GOT3 (cell line): ENCODE measurements at places on chromosomes 16 and 17.
A peak's percentile ranks its signal among the peaks of the same experiment; 100 is the strongest.

- no peak for DNase-seq
Observed at GRCh38 chr16:54927125-54928015, 3.3 kb upstream of the IRX5 start.

DNA sequence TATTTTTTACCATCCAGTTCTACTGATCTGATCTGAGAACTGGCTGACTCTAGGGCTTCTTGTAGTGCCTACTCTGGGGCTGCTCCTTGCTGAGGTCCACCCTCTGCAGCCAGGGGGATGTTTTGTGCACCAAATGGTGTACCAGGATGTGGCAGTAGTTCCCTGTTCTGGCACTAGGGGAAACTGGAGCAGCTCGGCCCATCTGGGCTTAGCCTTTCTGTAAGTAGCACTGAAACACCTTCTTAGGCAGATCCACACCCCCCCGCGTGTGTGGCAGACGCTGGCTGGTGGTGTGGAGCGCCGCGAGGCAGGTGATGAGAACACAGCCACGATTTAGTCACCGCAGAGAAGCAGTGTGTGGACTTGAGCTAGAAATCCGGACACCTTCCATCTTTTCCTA, 17.0 kb downstream of the DUSP14 start:
- DNase-seq = no peak

DNA sequence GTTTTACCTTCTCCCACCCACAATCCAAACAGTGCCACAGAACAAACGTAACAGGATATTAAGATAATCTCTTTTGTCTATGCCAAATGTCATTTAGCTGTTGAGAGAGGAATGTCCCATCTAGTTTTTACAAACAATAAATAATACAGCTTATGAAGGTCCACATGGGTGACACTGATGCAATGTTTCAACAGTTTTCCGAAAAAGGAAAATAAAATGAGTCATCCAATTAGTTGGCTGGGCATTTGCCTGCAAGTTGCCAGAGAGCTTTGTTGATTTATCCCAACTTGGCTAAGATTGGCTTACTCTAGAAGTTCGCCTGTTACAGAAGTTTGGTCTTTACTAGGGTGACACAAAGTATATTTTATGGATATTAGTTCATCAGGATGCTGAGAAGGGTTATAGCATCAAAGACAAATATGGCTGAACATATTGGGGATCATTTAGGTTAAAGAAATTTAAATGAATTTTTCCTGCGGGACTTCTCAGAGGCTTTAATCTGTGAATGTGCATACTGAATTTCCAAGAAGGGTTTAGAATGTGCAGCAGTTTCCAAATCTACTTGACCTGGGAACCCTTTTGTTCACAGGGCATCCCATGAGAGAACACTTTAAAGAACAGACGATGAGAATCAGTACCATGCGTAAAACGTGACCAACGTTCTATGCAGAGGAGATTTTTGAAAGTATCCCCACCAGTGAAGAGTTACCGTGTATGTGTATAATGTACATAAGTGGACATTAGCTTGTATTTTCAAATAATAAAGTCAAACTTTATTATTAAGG, 73.1 kb downstream of the CDH13 start:
- DNase-seq = no peak

DNA sequence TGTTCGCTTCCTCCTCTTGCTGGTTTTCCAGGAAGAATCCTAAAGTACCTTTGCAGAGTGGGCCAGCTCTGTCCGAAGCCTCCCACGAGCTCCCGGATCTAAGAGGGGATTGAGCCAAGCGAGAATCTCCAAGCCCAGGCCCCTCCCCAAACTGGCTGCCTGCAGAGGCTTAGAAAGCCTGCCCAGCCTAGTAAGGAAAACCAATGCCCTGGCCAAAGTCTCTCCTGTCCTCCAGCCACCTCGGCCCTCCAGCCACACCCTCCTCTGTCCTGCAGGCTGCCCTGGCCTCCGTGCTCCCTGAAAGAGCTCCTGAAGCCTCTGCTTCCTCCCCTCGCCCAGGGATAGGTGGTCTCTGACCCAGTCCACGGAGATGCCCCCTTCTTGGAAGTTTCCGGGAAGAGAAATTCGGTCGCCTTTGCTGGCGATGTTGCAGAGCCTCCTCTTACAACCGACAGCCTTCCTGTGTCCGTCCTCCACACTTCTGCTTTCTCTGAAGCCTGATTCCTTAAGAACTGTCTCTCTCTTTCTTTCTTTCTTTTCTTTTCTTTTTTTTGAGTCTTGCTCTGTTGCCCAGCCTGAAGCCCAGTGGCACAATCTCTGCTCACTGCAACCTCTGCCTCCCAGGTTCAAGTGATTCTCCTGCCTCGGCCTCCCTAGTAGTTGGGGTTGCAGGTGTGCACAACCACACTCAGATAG, 54.9 kb upstream of the TOB1 start:
- DNase-seq = no peak

- DNase-seq = no peak
Observed at GRCh38 chr17:2904135-2904534, 107.9 kb downstream of the RAP1GAP2 start.

- no peak for DNase-seq
Observed at GRCh38 chr16:90046971-90047713, 27.9 kb upstream of the DBNDD1 start.

DNA sequence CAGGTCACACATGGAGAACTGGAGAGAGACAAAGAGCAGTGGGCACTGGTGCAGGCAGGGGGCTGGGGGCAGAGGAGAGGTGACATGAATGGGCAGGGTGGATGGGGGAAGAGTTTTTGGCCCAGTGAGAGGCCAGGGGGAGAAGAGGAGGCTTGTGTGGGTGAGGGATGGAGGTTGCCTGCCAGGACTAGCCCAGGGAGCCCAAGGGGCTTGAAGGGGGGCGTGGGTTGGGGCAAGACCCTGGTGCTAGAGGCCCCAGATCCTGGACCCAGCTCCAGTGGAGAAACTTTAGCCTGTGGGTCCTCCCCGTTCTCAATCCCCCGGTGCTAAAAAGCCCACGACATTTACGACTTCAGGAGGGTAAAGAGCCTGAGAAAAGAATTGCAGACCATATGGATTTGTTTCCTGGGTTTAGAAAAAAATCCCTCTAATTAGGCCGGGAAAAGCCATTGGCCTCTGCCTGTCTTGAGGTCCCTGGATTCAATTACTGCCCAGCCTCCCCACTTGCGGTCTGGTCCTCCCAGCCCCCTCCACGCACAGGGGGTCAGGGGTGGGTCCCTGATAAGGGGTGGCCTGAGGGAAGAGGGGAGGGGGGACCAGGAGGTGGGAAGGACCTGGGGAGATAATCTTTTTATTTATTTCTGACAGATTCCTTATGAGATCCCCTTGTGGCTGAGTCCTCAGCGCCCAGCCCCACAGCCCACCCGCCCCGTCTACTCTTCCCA, 33.0 kb downstream of the NGFR start:
- DNase-seq = no peak

DNA sequence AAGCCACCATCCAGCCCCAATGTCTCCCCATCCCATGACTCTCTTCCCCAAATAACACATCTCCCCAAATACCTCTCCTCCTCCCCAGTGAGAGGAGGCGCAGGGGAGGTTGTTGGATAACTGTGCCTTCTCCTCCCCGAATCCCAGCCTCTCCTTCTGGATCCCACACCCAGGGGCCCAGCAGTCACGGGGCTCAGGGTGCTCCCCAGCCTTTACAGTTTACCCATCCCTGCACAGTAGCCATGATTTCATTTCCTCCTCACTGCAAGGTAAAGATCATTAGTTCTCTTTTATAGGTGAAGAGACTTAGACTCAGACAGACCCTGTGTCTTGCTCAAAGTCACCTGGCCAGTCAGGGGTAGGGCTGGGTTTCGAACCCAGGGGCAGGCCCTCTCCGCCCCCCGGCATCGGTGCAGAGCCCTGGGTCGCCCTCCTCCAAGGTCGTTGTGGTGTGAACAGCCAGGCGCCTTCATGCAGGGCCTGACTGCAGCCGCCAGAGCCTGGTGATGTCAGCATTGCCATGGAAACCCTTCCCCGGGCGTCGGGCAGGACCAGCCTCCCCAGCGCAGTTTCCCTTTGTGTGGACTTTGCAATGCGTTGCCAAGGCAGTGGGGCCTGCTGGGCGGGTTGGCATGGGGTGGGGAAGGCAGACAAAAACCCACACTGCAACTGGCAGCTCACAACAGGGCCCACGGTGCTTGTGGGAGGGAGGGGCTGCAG, 53.3 kb upstream of the TOB1 start:
- DNase-seq = peak; percentile 75

DNA sequence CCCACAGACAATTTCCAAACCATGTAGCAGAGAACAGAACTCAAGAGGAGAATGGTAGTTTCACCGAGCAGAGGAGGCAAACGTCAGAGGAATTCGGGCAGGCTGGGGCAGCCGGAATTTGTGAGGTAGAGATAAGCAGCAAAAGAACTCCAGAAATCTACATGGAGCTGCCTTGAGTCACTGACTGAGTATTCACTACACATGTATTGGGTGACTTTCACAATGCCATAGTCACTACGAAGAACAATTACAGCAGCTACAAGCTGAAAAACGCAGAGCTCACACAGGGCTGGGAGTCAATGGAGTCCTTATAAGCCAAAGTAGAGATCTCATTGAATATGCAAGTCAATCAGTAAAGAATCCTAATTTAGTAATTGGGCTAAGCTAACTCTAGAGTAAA, 13.4 kb downstream of the CMC2 start:
- no peak for DNase-seq

- no peak for DNase-seq
Observed at GRCh38 chr17:29022074-29022473, 16.2 kb upstream of the SEZ6 start.

DNA sequence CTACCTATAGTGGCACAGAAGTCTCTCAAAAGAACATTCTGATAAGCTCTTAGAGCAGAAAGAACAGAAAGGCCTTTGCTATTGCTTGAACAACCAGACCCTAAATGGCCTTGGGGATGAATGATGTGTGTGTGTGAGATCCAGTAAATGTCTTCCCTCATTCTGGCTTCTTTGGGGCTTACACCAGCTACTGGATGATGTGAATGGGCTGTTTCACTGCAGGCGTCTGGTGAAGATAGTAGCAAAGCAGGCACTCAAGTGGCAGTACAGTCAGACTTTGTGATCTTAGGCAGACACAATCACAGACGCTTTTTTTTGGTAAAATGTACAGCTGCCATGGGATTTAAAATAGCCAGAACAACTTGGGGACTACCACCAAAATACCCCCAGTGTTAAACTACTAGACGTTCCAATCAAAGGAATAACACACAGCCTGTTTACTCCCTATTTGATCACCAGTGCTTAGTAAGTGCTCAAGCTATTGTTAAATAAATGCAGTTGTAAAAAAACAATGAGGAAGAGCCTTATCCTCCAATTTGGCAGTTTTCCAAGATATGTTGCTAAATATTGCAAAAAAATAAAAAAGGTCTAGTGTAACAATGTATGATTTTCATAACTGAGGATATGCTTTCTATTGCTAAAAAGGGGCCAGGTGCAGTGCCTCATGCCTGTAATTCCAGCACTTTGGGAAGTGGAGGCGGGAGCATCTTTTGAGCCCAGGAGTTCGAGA, 17.9 kb downstream of the NDUFAB1 start:
- DNase-seq = no peak

- no peak for DNase-seq
Observed at GRCh38 chr17:55351226-55351625, 70.4 kb downstream of the MMD start.

DNA sequence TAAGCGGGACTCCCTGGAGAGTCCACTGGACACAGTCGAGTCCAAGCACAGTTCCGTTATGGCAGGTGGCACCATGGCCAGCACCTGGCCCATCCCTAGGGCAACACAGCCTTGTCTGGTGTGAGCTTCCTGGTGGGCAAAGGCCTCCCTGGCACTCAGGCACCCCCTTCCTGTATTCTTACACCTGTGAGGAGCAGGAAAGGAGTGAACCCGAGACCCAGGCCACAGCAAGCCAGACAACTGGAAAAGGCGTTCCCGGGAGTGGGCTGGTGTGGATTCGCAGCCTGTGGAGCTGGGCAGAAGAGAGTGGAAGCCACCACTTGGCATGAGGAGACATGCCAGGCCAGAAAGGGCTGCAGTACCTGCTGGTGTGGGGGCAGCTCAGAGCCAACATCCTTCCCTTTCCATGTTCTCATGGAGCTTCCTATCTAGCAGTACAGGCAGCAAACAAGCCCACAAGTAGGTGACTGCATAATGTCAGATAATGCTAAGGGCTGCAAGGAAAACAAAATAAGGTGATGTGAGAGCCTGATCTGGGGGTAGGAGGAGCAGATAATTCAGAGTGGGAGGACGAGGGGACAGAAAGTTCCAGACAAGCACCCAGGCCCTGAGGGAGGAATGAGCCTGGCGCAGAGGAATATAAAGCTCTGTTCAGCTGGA, 87.0 kb downstream of the GNAO1 start:
- DNase-seq = no peak

- DNase-seq = no peak
Observed at GRCh38 chr16:15607700-15608396, 35.1 kb downstream of the MARF1 start.

DNA sequence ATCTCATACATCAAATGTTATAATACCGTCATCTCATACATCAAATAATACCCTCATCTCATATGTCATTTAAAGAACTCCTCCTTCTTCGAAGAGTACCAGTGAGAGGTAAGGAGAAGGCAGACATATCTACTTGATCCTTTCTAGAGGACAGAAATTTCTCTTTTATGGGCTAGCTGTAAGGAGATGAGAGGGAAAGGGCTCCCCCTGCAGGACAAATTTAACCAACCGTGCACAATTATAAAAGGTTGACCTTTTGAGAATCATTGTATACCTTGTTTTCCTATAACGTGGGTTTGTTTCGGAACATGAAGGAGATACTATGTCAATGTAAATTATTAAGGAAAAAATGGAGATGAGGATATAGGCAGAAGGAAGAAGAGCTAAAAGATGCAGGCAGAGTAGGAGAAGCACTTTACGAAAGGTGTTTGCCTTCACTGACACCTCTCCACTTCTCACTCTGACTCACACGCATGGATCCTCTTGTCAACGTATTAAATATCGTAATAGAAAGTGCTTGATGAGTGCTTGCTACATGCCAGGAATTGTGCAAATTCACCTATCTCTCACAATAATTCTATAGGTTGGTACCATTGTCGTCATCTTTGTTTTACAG, 465.9 kb upstream of the ERCC4 start:
- no peak for DNase-seq

DNA sequence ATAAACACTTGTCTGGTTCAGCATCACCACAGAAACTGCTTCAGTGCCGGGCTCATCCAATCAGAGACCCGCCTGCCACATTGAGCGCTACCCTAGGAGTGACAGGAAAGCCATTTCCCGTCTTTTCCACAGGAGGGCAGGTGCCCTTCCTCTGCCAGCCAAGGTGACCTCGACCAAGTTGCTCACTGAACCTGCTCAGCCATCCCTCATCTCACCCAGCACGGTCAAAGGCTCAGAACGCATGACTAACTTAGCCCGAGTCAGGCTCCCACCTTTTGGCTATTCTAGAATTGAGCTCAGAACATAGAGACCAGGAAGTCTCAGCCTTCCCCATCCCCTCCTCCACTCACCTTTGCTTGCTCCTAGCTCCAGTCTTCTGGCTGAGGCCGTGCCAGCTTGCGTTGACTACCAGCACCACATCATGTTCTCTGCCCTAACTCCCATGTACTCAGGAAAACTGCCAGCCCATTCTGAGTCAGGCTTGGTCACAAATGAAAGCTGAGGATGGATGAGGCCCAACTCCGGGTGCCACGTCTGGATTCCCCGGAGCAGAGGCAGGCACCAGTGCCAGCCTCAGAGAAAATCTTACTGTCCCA, 15.6 kb downstream of the MRPS23 start:
- peak; percentile 7 for DNase-seq

GRCh38 chr16:3952737-3953131, 72.2 kb upstream of the CREBBP start:
- DNase-seq = no peak
